ENCODE measurements at places on chromosomes 16 and 17.

DNA sequence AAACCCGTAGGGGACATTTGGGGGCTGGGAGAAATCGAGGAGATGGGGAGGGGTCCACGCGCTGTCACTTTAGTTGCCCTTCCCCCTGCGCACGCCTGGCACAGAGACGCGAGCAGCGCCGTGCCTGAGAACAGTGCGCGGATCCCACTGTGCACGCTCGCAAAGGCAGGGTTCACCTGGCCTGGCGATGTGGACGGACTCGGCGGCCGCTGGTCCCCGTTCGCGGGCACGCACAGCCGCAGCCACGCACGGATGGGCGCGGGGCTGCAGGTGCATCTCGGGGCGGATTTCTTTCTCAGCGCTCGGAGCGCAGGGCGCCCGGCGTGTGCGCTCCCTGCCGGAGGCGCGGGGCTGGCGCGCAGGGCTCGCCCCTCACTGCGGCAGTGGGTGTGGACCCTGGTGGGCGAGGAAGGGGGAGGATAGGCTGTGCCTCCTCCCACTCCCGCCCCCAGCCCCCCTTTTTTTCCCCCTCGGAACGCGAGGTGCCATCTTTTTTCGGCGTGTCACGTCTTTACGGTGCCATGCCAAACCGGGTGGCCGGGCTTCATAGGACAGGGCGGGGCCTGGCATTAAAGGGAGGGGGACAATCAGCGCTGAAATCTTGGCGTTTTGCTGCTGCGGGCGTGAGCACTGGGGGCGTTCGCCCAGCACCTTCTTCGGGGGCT, 1.1 kb downstream of the MAPT start:
- peak; percentile 22 for DNase-seq

DNA sequence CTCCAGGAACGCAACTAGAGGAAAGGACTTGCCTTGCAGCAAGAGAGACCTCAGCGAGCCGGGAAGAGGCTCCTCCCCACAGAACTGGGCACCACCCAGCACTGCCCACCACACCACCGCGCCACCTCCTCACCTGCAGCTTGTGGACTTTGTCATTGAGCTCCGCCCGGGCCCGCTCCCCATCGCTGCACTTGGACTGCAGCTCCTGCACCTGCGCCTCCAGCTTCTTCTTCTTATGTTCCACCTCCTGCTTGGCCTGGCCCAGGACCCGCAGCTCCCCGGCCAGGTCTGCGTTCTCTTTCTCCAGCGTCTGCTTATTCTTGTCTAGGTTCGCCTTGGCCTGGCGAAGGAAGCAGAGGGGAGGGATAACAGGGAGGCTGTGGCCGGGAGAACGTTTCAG, 76.7 kb downstream of the NDE1 start:
- DNase-seq, result no peak

GRCh38 chr17:45411348-45412105, 21.1 kb downstream of the ARHGAP27 start:
- DNase-seq, result no peak

DNA sequence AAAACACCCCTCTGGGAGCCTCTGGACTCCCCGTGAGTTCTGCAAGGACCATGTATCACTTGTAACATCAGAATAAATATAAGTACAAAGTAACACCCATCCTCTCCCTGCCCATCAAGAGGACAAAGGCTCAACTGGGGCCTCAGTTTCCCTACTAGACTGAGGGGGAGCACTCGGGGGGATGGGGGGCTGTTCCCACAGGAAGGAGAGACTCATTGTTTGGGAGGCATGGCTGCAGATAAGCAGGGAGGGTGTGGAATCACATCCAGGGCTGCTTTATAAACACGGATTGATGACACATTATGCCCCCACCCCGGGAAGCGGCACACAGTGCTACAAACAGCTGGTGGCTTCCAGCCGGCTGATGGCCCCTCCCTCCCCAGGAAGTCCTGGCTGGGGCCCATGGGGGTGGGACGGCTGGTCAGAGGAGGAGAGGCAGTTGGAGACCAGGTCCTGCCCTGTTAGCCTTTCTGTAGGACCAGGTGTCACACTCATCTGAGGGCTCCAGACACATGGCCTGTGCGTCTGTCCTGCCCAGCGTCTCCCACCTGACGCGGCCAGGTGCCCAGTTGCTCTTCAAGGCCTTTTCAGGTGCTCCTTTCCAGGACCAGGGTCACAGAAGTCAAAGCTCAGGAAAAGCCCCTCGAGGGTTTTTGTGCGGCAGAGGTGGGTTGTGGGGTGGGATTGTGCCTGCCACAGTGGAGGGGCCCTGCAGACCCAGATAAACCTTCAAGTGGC, 1.3 kb upstream of the MPG start:
- no peak for DNase-seq
